ENCODE measurements at places on chromosomes 1 and 21. TPM values are rescaled to one million over a fixed set of nuclear protein-coding genes. Genes with fewer than 3 reads are reported as not detected.
A peak's percentile ranks its signal among the peaks of the same experiment; 100 is the strongest.

- DNase-seq, result peak; percentile 3
Observed at GRCh38 chr1:220250681-220251080, 21.6 kb downstream of the RAB3GAP2 start.

- DNase-seq, result no peak
Observed at GRCh38 chr1:67802565-67802964, 30.7 kb downstream of the GNG12 start.

DNA sequence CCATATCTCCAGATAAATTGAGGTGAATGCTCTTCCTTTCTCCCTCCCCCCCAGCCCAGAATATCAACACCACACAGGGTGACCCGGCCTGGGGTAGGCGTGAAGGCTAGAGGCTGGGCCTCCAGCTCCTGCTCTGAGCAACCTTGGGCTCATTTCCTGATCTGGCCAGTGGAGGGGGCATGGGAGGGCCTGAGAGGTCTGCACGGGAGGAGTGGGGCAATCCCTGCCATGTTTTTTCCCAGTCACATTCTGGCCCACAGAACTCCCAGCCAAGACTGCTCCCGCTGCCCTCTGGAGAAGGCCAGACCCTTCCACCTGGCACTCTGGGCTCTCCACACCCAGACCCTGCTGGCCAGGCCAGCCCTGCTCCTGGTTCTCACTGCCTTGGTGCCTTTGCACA lies 3.9 kb downstream of the CLDN19 start:
- no peak for DNase-seq

GRCh38 chr1:63955370-63956145 lies 181.7 kb downstream of the ROR1 start:
- DNase-seq, result no peak

DNA sequence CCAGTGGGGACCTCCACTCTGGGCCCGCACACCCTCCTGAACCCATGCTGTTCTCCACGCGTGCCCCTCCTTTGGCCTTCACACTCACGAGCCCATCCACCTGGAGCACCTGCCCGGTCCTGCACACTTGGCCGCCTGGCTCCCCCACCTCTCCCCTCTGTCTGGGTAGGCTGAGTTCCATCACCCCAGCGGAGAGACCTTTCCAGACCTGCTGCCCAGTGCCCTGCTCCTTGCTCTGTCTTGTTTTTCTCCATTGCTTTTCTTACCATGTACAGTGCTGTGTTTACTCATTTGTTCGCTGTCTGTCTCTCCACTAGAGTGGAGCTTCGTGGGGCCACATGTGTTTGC lies 351.0 kb upstream of the VAMP3 start:
- no peak for DNase-seq

GRCh38 chr1:150507912-150508864 lies at the start of gene ECM1:
TSS of gene ECM1 (plus strand) at chr1:150508109. CDS start at chr1:150508210, 101 bp downstream.
- DNase-seq, result peak; percentile 71

DNA sequence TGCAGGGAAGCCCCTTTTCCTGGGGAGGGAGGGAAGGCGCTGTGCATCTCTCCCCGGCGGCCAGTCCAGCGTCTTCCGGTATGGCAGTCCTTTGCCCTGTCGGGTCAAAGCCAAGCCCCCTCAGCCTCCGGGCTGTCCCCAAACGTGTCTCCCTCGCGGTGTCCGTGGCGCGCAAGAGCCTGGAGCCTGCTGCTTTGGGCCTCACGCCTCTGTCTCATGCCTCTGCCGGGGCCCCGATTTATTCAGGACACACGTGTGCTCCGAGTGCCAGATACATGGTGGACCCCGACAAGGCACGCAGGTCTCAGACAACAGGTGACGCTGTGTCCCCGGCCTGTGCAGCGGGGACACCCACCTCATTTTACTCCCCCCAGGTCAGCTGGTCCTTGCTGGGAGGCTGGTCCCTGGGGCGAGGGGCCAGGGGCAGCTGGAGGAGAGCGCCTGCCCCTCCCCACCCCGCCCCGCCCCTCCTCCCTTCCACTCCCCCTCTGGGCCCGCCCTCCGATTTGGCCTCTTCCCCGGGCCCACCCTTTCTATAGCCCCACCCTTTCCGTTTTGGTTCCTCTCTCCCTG lies 176.7 kb downstream of the CAMTA1 start:
- no peak for DNase-seq

DNA sequence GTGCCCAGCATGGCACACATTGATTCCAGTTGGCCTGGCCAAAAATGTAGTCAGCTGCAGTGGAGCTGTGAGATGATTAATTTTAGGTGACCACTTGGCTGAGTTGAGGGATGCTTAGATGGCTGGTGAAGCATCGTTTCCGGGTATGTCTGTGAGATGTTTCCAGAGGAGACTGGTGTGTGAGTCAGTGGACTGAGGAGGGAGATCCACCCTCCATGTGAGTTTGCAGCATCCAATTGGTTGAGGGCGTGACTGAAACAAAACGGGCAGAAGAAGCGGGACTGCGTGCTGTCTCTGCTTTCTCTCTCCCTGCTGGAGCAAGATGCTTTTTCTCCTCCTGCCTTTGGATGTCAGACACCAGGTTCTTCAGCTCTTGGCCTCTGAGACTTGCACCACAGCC lies 68.2 kb upstream of the DSCAM start:
- no peak for DNase-seq

- no peak for DNase-seq
Observed at GRCh38 chr21:43854773-43855633, 10.0 kb upstream of the AGPAT3 start.

- DNase-seq, result no peak
Observed at GRCh38 chr1:74396462-74396861, 115.9 kb downstream of the LRRC53 start.

DNA sequence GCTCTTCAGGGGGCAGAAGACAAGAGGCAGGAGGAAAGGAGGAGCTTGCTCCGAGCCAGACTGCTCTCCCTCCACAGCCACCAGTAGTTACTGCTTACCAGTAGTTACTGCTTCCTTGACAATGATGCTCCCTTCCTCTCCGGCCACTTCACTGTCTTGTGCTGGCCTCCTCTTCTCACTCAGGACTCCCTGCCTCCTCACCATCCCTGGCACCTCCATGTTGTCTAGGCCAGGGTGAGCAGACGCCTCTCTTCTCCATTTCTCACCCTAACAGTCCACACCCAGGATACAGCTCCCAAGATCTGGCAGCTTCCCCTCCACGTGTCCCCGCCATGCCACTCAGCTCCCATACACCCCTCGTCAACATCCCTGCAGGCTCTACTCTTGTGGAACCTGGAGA lies 82.4 kb upstream of the TLR5 start:
- DNase-seq, result no peak

DNA sequence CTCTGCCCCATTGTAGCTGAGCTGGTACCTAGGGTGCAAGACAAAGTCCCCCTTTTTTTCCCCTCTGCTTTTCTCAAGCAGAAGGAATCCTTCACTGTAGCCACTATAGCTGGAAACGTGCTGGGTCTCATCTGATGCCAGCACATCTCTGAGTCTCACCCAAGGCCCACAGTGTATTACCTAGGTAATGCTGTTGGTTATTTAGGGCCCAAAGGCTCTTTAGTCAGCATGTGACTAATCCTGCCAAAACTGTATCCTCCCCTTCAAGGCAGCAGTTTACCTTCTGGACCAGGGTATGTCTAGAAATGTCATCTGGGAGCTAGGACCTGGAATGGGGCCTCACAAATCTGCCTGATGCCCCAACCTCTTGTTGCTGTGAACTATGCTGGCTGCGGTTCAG lies 423.4 kb downstream of the NUF2 start:
- no peak for DNase-seq

- DNase-seq, result peak; percentile 74
Observed at GRCh38 chr1:198529414-198529813, 11.1 kb downstream of the ATP6V1G3 start.

GRCh38 chr1:170707959-170708655 lies 44.2 kb downstream of the PRRX1 start:
- DNase-seq, result peak; percentile 96

GRCh38 chr1:184634296-184634695 lies 120.4 kb downstream of the EDEM3 start:
- no peak for DNase-seq

GRCh38 chr1:42993502-42994136 lies 35.0 kb upstream of the SLC2A1 start:
- DNase-seq, result no peak

DNA sequence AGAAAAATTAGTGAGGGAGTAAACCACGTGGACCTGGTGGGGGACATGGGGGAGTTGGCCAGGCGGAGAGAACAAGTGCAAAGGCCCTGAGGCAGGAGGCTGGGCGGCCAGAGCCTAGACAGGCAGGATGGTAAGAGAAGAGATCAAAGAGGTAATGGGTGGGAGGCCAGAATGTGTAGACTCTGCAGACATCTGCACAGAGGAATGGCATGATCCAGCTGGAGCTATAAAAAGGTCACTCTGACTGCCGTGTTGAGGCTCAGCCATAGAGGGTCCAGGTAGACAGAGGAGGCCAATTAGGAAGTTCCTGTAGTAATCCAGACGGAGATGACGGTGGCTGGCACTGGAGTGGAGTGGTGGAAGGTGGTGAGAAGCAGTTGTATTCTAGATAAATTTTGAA lies 3.6 kb downstream of the H6PD start:
- no peak for DNase-seq

GRCh38 chr21:16079830-16080229 lies 350.0 kb downstream of the USP25 start:
- DNase-seq, result no peak

GRCh38 chr1:51442198-51442597 lies 76.9 kb downstream of the EPS15 start:
- DNase-seq, result no peak

GRCh38 chr1:7688659-7689058 lies 82.4 kb upstream of the VAMP3 start:
- no peak for DNase-seq

GRCh38 chr1:180235502-180236239 lies 5.6 kb downstream of the LHX4 start:
- DNase-seq, result no peak

DNA sequence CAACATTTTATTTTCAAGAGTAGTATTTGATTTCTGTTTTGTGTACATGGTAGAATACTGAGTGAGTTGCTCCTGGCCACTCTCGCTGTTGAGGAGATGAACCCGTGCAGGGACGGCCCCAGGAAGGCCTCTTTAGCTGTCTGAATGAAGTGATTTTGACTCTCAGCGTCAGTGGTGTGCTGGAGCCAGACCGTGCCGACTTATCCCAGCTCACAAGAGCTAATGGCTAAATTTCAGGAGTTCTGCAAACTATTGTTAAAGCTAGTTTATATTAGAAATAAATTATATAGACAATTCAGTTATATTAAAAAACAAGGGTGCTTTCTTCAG lies 111.2 kb upstream of the KIF26B start:
- DNase-seq, result no peak

DNA sequence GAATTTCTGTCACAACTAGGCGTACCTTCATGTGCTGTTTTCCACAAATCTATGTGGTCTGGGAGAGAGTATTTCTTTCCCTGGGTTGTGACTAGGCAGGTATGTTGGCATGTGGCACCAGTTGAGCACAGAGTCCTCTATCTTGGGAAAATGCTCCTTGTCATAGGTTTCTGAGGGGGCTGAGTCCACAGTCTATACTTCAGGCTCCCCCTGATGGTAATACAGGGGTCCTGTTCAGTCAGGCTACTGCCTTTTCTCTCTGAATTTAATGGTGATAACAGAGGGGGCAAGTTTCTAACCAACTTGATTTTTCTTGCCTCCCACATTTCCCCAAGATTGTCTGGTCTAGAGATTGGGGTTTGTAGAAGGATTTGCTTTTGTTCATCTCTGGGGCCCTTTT lies 35.8 kb downstream of the VANGL1 start:
- no peak for DNase-seq

DNA sequence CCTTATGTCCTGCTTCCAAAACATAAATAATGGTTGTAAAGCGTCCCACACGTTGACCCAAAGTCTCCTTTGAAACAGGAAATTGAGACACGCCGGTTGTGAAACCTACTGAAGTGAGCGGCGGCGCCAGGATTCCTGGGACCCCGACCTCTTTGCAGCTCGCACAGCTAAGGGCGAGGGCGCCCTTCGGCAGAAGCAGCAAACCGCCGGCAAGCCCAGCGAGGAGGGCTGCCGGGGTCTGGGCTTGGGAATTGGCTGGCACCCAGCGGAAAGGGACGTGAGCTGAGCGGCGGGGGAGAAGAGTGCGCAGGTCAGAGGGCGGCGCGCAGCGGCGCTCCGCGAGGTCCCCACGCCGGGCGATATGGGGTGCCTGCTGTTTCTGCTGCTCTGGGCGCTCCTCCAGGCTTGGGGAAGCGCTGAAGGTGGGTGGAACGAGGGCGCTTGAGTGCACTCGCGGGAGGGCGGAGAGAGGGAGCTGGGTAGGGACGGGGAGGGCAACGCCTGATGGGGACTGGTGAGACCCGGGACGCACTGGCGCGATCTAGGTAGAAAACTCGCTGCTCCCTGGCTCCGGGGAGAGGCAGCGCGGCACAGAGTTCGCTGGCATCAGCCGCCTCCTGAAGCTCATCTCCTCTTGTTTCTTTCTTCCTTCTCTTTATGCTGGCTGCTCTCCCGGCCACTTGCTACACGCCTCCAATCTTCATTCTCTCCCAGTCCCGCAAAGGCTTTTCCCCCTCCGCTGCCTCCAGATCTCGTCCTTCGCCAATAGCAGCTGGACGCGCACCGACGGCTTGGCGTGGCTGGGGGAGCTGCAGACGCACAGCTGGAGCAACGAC lies at the start of gene CD1D:
Gene CD1D (plus strand): TSS at position 155 of the 836 bp plus-strand sequence. CDS start 207 bp downstream, at position 362.
- DNase-seq, result no peak

DNA sequence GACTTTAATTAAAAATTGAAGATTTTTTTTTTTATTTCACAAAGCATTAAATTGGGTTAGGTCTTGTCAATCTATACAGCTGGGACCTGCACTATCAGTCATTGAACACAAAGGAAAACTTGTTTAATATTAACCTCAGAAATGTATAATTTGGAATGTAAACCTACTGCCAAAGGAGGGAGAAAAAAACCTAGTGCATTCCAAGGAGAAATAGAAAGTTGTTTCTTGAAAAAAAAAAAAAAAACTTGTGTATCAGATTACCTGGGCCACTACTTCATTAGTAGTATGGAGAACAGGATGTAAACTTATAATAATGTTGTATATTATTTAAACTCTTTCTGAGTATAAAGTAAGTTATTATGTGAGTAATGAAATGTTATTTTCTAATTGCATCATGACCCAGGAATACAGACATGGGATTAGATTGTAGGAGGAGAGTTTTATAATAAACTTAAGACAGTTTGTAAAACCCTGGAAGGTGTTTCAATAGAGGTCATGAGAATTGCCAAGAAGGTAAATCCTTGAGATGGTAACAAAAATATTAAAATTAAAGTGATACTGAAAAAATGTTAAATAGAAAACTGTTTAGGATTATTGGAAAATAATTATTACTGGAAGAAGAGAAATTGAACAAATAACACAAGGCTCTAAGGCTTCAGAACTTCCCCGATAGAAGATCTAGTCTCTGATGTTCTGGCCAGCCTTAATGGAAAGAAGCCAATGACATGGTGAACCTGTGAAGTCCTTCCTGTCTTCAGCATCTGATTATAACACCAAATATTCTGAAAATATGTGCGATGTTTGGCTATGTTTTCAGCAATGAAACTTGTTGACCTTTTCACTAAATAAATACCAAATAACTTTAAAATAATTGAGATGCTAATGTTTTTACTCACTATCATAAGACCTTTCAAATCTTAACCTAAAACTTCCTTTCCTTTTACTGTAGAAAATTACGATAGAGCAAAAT lies 412.8 kb upstream of the LYPLAL1 start:
- DNase-seq, result no peak

Gene NASP
- 101 TPM for polyA plus RNA-seq

Gene SLC37A1
- 4.6 TPM for polyA plus RNA-seq

Gene RUSC1
- 63.3 TPM for polyA plus RNA-seq

Gene PGLYRP3
- not detected for polyA plus RNA-seq

Gene S100A7
- not detected for polyA plus RNA-seq

Gene CD1C
- polyA plus RNA-seq, result not detected

Gene SH2D1B
- not detected for polyA plus RNA-seq

Gene IGSF9
- 0.15 TPM for polyA plus RNA-seq

Gene NTNG1
- polyA plus RNA-seq, result not detected

Gene TEDDM1
- not detected for polyA plus RNA-seq

Gene E2F2
- 1.1 TPM for polyA plus RNA-seq

Gene HSD3B2
- polyA plus RNA-seq, result not detected

Gene TMPRSS15
- not detected for polyA plus RNA-seq

Gene PTPRU
- polyA plus RNA-seq, result 0.58 TPM
